A549 treated with CORT108297 at 1 μM for 4 hours (cell line): ENCODE measurements at places on chromosomes 1 and 21. TPM values are rescaled to one million over a fixed set of nuclear protein-coding genes. Genes with fewer than 3 reads are reported as not detected.

GBP1 gene
- 0.09 to 0.18 TPM (median 0.10 TPM) in 5 replicates for total RNA-seq

INKA2 gene
- total RNA-seq, result 1.5 to 2.9 TPM (median 1.9 TPM) in 5 replicates

HSD3B1 gene
- not detected in 5 replicates for total RNA-seq

PEX11B gene
- total RNA-seq, result 23.1 to 28.9 TPM (median 27.6 TPM) in 5 replicates

DIO1 gene
- 0.09 TPM in 1 of 5 replicates, not detected in the others for total RNA-seq
